ENCODE measurements at places on chromosomes 13 and 19. TPM values are rescaled to one million over a fixed set of nuclear protein-coding genes. Genes with fewer than 3 reads are reported as not detected.

The KIRREL2 gene
- 1.1 TPM for polyA plus RNA-seq

The PRODH2 gene
- not detected for polyA plus RNA-seq

The SOX1 gene
- 2.4 TPM for polyA plus RNA-seq

The FARSA gene
- 40.7 TPM for polyA plus RNA-seq
